ENCODE measurements at places on chromosomes 16 and 17. TPM values are rescaled to one million over a fixed set of nuclear protein-coding genes. Genes with fewer than 3 reads are reported as not detected.

The TMEM100 gene
- 2.2 TPM for polyA plus RNA-seq

The ACSM2B gene
- polyA plus RNA-seq, result 0.76 TPM

The DUS1L gene
- 138 TPM for polyA plus RNA-seq

The DPEP2 gene
- polyA plus RNA-seq, result 1.0 TPM

The DLX3 gene
- 0.33 TPM for polyA plus RNA-seq

The CCL17 gene
- not detected for polyA plus RNA-seq

The SULT1A2 gene
- 5.6 TPM for polyA plus RNA-seq

The ATP1B2 gene
- 1.3 TPM for polyA plus RNA-seq

The STAT5B gene
- polyA plus RNA-seq, result 24.3 TPM
